ENCODE measurements at places on chromosomes 2 and 18.

GRCh38 chr2:100919316-100919715 lies 82.8 kb upstream of the RPL31 start:
- DNase-seq: no peak

DNA sequence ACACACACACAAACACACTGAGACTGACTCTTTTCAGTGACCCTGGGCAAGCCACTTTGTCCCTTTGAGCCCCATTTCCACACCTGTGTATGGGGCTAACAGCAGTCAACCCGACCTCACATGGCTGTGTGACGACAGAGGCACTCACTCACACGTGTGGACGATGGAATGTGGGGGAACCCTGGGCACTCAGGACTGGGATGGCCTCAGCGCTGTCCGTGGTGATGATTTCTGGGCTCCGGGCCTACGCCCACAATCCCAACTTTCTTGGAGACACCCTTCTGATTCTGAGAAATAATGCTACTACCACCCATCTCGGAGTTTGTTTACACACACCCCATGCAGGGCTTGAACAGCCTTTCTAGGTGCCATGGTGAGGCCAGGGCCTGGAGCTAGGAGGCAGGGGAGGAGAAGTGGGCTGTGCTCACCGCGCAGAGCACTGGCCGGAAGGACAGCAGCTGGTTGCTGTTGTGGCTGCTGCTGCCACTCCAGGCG lies 1.5 kb downstream of the CRYBA2 start:
- no peak for DNase-seq

DNA sequence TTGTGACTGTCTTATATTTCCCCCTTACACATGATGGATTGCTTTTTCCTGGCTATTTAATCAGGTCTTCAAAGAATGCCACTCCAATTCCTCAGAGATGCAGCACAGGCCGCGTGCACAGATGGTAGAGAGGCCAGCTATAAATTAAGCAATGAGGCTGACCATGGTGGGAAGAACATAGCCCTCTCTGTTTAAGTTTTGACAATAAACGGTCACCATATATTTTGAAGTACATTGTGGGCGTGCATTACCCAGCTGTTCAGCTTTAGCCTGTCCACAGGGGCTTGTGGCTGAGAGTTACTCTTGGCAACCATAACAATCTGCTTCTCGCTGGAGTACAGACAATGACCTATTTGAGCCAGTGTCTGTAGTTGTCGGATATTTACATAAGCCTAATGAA lies 730.8 kb downstream of the DCC start:
- peak; percentile 46 for DNase-seq

- DNase-seq: no peak
Measured at GRCh38 chr2:133498662-133499585, 69.3 kb downstream of the NCKAP5 start.

GRCh38 chr18:10465174-10465939 lies 10.9 kb downstream of the APCDD1 start:
- no peak for DNase-seq

DNA sequence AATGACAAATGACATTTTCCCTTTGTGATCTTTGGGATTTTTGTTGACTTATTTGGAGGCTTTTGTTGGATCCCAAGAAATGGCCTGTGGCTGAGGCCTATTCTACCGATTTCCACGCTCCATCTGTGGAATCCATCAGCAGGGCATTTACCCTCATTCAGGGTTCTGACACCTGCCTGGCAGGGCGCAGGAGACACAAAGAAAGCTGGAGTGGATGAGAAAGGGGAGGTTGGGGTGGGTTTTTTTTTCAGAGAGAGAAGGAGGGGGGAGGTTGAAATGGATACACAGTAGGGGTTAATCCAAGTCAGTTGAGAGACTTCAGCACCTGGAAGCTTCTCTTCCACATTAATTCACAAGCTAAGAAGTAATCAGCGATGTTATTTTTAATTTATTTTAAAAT lies 59.7 kb downstream of the PAX3 start:
- DNase-seq: no peak

GRCh38 chr2:147460155-147460554 lies 384.7 kb upstream of the ACVR2A start:
- DNase-seq: no peak

DNA sequence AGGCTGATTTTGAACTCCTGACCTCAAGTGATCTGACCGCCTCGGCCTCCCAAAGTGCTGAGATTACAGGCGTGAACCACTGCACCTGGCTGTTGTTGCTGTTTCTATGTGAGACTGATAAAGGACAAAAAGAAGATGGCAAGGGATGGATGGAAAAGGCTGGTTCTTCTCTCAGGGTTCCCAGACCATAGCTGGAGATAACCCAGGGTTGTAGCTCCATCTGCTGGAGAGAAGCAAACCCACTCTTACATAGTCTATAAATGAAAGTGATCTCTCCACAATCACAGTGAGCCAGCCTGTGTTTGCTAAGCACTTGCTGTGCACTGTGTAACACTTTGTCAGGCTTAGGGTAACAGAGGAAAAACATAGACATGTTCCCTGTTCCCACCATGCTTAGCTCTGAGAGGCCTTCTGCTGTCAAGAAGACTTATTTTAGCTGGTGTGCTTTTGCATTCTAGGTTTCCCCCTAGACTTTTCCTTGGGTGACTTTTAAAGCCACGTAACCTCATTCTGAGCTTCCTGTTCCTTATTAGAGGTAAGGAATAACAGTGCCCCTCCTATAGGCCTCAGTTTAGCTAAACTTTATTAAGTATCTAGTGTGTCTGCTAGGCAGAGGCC lies 49.7 kb downstream of the LIMS1 start:
- no peak for DNase-seq

- DNase-seq: no peak
Measured at GRCh38 chr2:198385326-198385725, 580.9 kb downstream of the PLCL1 start.

DNA sequence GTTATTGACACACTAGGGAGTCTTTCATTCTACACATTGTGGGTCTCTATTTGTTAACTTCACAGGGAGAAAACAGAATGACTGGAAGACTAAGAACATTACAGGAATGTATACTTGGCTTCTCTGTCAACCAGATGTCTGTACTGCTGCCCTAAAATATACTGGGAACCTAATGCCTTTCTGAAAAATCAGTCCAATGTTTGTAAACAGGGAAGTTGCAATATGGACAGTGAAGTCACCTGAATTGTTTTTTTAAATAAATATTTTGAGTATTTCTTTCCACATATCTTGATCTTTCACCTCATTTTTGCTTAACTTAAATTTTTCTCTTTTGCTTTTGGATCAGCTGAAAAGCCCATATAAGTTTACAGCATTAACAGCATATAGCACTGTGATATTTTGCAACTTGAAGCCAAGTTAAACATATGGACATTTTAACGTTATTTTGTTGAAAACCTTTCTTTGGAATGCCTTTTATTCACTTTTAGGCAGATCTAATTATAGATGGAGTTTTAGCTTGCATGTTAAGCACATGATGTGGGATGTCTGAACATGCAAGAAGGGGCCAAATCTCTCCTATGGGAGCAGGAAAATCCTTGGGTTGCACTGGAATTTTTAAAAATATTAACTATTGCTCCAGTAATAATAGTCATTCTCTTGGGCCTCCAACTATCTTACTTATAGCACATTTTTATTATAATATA lies 137.7 kb upstream of the TWIST2 start:
- DNase-seq: no peak

DNA sequence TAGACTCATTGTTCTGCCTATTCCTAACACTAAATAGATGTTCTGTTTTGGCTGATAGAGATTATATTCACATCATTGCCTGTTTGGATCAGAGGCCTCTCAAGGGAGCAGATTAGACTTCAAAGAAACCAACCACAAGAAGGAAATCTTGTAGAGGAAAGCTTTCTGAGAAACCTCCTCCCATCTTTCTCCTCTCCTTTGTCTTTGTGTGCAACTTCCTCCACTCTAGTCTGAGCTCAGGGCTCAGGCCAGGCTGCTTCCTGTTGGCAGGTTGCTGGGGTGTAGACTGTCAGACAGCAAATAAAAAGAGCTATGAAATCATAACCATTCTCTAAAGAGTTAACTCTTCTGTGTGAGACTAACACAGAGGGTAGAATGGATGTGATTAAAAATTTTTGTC lies 113.0 kb downstream of the TGFA start:
- DNase-seq: no peak

DNA sequence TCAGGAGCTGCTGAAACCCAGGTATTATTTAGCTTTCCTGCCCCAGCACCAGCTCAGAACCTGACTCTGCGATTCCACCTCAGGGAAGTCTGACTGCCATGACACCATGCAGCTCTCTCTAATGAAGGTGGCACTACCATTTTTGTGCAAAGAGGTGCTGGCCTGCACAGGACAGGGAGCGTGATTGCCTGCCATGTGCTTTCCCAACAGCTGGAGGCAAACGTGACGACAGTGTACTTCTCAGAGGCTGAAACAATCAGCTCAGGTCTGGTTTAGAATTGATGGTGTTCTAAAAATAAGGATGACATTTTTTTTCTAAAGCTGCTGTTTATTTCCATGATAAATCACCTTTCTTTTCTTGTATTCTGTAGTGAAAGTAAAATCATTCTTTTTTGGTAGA lies 75.2 kb upstream of the TTC39C start:
- no peak for DNase-seq

GRCh38 chr2:113716291-113716690 lies 40.2 kb downstream of the SLC35F5 start:
- DNase-seq: no peak

- DNase-seq: no peak
Measured at GRCh38 chr2:186887107-186888090, 38.4 kb upstream of the ZSWIM2 start.

GRCh38 chr18:58911766-58912165 lies 47.1 kb downstream of the ZNF532 start:
- no peak for DNase-seq

- DNase-seq: no peak
Measured at GRCh38 chr2:10288606-10289005, 14.1 kb upstream of the HPCAL1 start.

DNA sequence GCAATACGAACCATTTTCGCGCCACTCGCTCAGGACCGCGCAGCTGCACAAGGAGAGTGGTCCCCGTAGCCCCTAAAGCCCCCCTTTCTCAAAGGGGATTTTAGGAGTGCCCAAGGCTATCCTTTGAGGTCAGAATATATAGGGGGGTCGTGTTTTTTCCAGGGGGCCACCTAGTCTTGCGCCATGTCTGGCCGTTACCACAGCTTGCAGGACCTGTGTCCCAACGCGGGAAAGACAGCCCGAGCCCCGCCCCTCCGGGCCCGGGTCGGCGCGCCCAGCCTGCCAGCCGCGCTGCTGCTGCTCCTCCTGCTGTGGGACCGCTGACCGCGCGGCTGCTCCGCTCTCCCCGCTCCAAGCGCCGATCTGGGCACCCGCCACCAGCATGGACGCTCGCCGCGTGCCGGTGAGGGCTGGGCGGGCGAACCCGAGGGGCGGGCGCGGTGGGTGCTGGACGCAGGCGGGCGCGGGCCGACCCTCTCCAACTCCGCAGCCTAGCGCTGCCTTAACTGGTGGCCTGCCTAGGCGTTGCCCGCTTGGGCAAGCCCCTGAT lies at the start of gene CDCA7:
Gene CDCA7 (plus strand): TSS at position 291 of the 550 bp plus-strand sequence. CDS start 92 bp downstream, at position 383.
- peak; percentile 6 for DNase-seq
